ENCODE measurements at places on chromosomes 12 and 14. TPM values are rescaled to one million over a fixed set of nuclear protein-coding genes. Genes with fewer than 3 reads are reported as not detected.
A peak's percentile ranks its signal among the peaks of the same experiment; 100 is the strongest.

DNA sequence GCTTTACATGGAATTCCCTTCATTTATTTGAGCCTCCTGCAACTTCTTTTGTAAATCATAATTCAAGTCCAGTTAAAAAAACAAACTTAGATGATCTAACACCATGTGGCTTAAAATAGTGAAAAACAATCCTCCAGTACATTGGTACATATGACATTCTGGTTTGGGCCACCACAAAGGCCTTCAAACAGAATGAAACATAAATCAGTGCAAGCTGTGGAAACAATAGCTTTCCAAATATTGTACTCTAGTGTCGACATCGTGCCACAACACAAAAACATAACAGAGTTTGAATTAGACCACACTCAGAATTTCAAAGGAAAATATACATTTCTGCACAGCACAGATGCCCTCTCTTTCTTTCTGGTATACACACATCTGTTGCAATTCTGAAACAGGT is 751.3 kb downstream of the SLC6A15 start:
- no peak for DNase-seq

HSPB8 gene
- total RNA-seq, result 17.0 TPM

MYO1H gene
- 0.79 TPM for total RNA-seq

GRCh38 chr14:22380571-22381407 is 208.2 kb downstream of the DAD1 start:
- no peak for DNase-seq

GRCh38 chr12:12797794-12798152 is 12.3 kb downstream of the APOLD1 start:
- DNase-seq, result no peak

FITM1 gene
- 0.53 TPM for total RNA-seq

PIK3C2G gene
- total RNA-seq, result 8.4 TPM

DNA sequence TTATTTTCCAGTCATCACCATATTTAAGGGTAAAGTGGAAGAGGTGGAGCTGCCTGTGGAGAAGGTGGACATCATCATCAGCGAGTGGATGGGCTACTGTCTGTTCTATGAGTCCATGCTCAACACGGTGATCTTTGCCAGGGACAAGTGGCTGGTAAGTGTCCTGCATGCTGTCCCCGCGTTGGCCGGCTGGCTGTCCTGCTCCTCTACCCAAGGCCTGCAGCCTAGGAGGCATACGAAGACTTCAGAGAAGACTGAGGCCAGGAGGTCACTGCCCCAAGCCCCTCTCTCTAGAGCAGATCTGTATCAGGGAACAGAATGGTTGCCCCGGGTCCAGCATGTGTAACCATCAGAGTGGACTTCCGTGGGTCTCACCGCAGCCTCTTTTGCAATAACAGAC is 77.7 kb downstream of the PRMT8 start:
- DNase-seq, result no peak

- DNase-seq, result no peak
These were observed 1.5 kb upstream of the LTA4H start for GRCh38 chr12:96036765-96037455.

- no peak for DNase-seq
These were observed 340.7 kb downstream of the GALC start for GRCh38 chr14:87652278-87652677.

OAS2 gene
- total RNA-seq, result 4.2 TPM

KRT8 gene
- 768 TPM for total RNA-seq

LRRC9 gene
- total RNA-seq, result 1.7 TPM

GRCh38 chr14:51498411-51499227 is 153.1 kb upstream of the FRMD6 start:
- DNase-seq, result no peak

DNA sequence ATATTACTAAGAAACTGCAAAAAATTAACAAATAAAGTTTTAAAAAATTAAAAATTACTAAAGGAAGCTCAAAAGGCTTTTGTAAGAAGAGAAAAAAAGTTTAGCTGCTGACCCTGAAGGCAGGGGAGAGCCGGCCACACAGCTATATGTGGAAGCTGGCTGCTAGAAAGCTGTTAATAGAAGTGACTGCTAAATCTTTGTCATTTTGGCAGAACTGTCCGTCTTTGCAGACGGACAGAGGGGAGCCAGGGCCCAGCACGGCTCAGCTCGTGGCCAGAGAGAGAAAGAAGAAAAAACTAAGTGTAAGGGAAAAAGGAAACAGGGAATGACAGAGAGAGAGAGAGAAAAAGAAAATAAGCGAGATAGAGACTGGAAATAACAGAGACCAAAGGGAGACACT is 27.9 kb downstream of the PRMT8 start:
- no peak for DNase-seq

DNA sequence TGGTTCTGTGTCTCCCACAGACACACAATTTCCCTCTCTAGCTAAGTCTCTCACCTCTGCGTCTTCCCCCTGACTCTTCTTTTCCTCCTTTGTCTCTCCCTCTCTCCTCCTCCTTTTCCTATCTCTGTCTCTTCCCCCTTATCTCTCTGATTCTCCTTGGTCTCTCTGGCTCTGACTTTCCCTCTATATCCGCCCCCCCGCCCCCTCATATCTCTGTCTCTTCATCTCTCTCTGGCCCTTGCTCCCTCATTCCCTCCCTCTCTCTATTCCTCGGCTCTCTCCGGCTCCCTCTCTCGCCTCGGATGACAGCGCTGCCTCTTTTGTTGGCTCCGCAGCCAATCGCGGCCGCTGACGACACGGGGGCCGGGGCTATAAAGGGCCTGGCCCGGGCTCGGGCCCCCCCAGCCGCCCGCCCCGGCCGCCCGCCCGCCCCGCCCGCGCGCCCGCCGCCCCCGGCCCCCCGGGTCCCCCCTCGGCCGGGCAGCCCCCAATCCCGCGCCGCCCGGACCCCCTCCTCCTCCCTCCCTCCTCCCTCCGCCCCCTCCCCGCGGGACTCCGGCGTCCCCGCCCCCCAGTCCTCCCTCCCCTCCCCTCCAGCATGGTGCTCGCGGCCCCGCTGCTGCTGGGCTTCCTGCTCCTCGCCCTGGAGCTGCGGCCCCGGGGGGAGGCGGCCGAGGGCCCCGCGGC is at the start of gene GDF11:
Gene GDF11 (plus strand): TSS at position 404 of the 687 bp plus-strand sequence. CDS start 195 bp downstream, at position 599.
- DNase-seq, result peak; percentile 83

IGFBP6 gene
- total RNA-seq, result 25.1 TPM

GRCh38 chr14:77980475-77981321 is 180.8 kb downstream of the ADCK1 start:
- no peak for DNase-seq

DNA sequence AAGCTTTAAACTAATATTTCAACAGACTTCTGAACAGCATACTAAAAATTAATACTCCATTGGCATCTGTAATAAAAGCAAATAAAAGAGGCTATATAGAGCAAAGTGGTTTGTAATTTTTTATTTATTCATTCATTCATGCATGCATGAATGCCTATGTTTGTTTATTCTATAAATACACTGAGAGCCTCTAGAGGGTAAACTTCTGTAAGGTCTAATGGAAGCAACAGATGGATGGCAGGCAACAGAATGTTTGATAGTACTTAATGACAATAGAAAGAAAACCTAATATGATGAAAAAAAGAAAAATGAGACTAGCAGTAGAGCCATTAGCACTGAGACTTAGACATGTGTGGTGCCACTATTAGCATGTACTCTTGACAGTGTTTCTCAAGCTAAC is 253.1 kb downstream of the CCDC91 start:
- no peak for DNase-seq

GRCh38 chr14:26206640-26207039 is 391.2 kb downstream of the NOVA1 start:
- no peak for DNase-seq

- no peak for DNase-seq
These were observed 185.9 kb downstream of the MED13L start for GRCh38 chr12:116091579-116091978.

GRCh38 chr14:90513161-90514014 is 116.6 kb downstream of the CALM1 start:
- no peak for DNase-seq

- no peak for DNase-seq
These were observed 10.5 kb upstream of the SSTR1 start for GRCh38 chr14:38197001-38197783.

DNA sequence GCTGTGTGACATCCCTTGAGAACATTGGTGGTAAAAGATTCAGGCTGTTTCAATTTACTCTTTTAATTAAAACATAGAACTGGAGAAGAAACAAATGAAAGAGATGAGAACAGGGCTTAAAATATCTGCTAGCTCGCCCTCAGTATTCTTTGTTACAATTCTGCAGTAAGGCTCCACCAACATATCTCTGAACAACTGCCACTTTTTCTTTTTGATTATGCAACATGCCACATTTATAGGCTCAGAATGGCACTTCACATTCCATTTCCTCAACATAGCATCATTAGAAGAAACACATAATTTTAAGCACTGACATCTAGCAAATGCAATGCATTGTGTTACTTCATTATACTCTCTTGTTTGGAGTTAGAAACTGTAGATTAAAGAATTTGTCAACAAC is 1315.2 kb downstream of the LRFN5 start:
- no peak for DNase-seq

DNA sequence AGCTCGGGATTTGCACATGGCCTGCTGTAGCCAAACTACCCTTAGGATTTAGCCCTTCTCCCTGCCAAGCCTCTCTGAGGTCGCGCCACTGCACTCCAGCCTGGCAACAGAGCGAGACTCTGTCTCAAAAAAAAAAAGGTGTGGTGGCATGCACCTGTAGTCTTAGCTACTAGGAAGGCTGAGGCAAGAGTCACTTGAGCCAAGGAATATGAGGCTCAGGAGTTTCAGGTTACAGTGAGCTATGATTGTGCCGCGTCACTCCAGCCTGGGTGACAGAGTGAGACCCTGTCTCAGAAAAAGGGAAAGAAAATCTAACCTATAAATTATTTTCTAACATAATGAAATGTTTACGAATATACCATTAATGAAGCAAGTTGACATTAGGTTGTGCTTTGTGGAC is 29.7 kb downstream of the ESRRB start:
- no peak for DNase-seq

DNA sequence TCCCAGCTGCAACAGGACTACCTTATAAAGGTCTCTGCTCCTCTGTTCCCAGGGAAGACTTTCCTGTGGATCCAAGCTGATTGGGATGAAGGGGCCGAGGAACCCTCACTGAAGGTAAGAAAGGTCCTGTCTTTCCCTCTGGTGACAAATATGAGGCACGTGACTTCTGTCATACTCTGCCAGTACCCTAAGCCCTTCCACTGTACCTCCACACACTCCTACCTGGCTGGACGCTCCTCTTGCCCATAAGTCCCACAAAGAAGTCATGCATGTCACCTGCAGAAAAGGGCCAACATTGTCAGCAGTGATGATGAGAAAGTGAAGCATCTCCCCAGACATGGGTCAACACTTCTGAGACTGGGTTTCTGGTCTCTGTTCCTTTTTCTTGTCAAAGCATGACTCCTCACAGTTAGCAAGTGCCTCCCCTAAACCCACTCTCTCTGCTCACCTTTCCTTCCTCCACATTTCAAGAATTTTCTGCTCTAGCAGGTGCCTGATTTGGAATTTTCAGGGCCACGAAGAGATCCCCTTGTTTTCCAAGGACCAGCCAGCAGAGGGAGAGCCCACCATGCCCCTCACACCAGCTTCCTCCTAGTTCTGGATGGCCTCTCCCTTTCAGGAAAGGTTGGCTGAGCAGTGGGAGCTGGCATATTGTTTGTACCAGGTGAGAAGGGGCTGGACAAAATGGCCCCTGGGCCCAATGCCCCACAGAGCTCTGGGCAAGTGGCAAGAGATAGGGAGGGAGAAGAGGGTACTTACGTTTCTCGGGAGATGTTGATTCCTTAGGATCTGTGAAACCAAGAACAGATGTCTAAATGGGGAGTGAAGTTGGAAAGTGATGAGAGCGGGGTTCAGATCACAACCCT is 3.5 kb downstream of the TAC3 start:
- no peak for DNase-seq

- DNase-seq, result no peak
These were observed 175.5 kb downstream of the MED13L start for GRCh38 chr12:116101991-116102390.

NEUROD4 gene
- total RNA-seq, result 3.3 TPM

- DNase-seq, result no peak
These were observed 10.5 kb downstream of the GNPNAT1 start for GRCh38 chr14:52780893-52781292.

AQP2 gene
- not detected for total RNA-seq

- no peak for DNase-seq
These were observed 40.3 kb upstream of the TRAF3 start for GRCh38 chr14:102736956-102737355.

DNA sequence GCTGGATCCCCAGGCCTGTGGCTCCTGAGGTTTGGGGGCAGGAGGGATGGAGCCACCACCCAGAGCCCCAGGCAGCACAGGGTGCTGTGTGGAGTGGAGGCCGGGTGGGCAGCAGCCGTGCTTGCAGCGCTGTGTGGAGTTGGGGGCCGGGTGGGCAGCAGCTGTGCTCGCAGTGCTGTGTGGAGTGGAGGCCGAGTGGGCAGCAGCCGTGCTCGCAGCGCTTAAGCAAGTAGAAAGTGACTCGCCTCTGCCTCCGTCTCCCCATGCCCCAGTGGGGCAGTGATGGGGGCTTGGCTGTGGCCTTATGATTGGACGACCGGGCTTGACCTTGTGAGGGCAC is 10.3 kb downstream of the CEP170B start:
- DNase-seq, result no peak

- DNase-seq, result no peak
These were observed 4.0 kb downstream of the ACVRL1 start for GRCh38 chr12:51911307-51911706.

KRT85 gene
- not detected for total RNA-seq

DNA sequence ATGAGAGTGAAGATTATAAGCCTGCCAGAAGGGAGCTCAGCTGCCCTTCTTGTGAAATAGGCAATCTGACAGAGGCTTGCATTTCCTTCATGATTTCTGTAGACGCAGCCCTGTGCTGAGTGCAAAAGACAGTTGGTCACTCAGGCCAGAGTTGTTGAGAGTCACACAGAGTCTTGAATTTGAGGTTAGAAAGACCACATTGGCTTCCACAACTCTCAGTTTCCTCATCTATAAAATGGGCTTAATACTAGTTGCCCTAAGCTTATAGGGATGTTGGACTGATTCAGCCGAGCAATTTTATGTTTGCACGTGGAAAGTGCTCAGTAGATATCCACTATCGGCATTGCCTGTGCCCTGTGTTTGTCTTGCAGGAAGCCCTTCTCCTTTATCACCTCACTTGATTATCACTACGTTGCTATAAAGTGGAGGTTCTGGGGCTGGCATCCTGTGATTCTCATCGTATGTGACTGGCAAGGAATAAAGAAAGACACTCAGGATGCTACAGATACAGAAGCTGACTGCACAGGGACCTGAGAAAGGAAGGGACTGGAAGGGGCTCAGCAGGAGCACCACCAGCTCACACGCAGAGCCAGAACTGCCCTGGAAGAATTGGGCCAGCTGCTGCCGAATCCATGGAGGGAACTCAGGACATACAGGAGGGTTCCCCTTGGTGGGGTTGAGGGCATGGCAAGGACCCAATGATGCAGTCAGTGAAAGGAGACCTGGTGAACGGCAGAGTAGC is 19.8 kb upstream of the SERPINA4 start:
- DNase-seq, result no peak

FZD10 gene
- 17.7 TPM for total RNA-seq

- no peak for DNase-seq
These were observed 17.0 kb downstream of the TMPRSS12 start for GRCh38 chr12:50859621-50860310.

HHIPL1 gene
- 1.4 TPM for total RNA-seq

TOX4 gene
- 75.4 TPM for total RNA-seq

All from type B pancreatic cell (in vitro differentiated cells).